ENCODE measurements at places on chromosomes 12 and 14.
A peak's percentile ranks its signal among the peaks of the same experiment; 100 is the strongest.

DNA sequence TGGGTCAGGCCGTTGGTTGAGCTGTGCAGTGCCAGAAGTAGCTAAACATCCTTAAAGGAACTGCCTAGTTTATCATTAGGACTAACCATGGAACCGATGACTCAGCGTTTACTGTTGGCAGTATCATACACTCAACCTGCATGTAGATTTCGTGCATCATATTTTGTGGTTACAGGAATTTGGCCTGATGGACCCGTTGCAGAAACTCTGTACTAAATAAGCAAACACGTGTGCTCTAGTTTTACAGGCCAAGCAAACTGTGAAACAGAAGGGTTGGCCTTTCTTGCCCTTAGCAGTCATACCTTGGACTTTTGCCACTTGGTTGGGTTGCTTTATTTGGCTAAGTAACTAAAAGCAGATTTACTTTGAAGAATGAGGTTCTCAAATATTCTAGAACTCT, 35.6 kb downstream of the DGLUCY start:
- no peak for DNase-seq

DNA sequence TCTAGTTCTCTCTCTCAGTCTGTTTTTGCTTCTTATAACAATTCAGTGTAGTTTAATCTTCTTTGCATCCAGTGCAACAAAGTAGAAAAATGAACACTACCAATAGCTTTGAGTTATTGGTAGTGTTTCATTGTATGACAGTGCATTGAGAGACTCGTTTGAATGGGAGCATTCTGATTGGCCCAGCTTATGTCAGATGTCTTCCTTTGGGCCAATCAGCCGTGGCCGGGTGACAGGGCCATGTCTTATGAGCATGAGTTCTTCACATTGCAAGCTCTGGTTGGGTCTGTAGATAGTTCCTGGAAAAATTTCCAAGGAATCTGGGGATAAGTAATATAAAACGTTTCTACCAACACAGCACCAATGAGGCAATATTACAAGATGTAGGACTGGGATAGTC, 36.5 kb downstream of the GYS2 start:
- no peak for DNase-seq

GRCh38 chr12:66331016-66331415, 28.7 kb downstream of the HELB start:
- no peak for DNase-seq

DNA sequence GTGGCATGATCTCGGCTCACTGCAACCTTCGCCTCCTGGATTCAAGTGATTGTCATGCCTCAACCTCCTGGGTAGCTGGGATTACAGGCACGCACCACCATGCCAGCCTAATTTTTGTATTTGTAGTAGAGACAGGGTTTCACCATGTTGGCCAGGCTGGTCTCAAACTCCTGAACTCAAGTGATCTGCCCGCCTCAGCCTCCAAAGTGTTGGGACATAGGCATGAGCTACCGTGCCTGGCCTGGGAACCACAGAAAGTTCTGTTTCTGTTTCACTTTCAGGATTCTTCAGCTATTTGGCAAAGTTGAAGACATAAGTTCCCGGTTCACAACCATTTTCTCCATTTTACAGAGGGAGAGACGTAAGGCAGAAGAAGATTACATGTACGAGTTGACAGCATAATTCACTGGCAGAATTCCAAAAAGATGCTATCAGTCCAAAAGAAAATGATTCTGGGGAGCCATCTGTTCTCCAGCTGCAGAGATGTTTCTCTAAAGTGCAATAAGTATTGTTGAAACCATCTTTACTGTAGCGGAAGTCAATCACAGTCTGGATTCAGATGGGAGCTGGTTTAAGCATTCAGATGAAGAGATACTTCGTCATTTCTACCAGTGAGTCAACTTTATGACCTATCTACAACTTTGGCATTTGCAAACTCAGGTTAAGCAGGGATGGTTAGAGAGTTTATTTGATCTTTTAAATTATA, 8.1 kb upstream of the RNF34 start:
- DNase-seq, result peak; percentile 2

- no peak for DNase-seq
These were observed 116.5 kb downstream of the METTL25 start for GRCh38 chr12:82474798-82475184.

GRCh38 chr12:66279123-66279712, 23.1 kb upstream of the HELB start:
- peak; percentile 50 for DNase-seq

- no peak for DNase-seq
These were observed 11.9 kb downstream of the STYX start for GRCh38 chr14:52741865-52742264.

DNA sequence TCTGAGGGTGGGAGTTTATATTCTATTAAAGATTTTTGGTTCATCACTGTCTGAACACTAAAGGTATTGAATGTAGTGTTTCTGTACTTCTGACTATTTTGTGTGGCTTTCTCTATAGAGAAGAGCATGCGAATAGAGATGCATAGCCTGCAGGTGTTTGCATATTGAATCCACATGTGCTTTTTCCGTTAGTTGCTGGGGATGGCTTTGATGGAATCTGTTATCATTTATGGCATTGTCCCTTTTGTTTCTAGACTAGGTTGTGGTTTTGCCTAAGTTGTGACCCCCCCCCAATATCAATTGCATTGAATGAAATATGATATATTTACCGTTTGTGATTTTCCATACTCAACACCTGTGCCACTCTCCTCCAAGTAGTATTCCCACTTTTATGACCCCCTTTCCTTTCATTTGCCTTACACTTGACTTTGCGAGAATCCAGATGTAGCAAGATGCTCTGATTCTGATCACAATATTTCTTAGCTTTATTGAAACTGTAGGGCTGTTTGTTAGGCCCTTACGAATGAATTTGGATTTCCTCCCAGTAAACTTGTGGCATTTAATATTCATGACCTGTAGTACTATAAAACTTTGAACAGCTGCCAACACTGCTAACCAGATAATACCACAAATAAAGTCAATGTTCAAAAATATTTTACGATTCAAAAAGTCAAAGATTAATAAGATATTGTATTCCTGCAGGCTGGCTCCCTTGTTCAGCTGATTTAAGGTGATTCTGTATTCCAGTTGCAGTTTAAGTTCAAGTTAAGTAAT, 176.4 kb downstream of the TMTC2 start:
- no peak for DNase-seq

GRCh38 chr14:84785996-84786395, 743.9 kb upstream of the FLRT2 start:
- DNase-seq, result no peak

GRCh38 chr12:3152892-3153291, 75.7 kb downstream of the TSPAN9 start:
- no peak for DNase-seq

- no peak for DNase-seq
These were observed 55.2 kb downstream of the WDR20 start for GRCh38 chr14:102194856-102195255.

DNA sequence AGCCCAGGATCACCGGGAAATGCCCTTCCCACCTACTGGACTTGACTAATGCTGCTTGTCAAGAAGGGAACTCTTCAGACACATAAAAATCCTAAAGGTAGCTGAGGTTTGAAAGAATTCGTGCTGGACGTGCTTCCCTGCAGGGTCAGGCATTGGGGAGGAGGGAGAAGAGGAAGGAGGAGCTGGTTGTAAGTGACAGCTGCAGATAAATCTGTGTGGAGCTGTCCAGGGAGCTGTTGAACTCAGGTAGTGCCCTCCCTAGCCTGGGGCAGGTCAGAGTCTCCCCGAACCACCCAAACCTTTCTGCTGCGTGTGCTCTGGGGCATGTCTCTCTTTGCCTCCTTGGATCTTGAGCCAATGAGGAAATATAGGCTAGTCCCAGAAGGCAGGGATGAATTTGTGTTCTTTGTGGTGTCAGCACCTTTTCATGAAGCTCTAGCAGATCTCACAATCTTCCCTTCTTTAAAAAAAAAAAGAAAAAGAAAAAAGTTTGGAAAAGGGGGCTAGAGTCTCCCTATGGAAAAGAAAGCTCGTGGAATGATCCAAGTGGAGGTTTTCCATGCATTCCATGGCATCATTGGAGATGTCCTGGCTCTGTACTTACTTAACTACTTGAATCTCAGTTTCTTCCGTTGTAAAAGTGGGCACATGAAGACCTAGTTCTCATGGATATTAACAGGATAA, 23.6 kb upstream of the FOS start:
- no peak for DNase-seq

DNA sequence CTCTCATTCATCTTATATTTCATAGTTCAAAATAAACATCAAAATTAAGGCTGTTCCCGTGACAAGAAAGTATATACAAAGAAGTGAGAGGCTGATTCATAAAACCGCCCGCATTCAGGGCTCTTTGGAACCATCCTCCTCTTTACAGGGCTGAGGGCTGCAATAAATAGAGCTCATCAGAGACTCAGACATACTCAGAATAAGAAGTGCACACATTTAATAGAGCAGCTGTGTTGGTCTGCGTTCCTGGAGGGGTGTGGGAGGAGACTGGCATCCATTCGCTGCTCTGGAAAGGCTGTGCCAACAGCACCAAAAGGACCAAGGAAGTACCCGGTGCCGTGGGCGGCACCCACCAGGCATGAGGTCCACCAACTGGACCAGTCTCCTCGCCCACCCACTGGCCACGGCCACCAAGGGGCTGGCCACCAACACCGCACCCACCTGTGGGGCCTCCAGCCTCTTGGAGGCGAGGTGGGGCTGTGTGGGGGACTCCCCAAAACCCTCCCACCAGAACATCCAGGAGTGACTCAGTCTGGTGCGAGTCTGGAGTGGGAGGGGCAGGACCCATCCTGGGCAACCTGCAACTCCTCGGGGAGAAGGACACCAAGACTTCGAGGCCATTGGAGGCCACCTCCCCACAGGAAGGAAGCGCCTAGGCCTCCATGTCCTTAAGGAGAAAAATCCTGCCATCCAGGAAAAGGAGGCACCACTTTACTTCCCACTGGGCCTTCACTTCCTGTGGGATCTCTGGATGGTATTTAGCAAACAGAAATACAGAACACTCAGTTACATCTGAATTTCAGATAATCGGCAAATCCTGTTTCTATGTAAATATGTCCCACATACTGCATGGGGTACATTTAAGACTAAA, 32.7 kb downstream of the VCPKMT start:
- peak; percentile 39 for DNase-seq

DNA sequence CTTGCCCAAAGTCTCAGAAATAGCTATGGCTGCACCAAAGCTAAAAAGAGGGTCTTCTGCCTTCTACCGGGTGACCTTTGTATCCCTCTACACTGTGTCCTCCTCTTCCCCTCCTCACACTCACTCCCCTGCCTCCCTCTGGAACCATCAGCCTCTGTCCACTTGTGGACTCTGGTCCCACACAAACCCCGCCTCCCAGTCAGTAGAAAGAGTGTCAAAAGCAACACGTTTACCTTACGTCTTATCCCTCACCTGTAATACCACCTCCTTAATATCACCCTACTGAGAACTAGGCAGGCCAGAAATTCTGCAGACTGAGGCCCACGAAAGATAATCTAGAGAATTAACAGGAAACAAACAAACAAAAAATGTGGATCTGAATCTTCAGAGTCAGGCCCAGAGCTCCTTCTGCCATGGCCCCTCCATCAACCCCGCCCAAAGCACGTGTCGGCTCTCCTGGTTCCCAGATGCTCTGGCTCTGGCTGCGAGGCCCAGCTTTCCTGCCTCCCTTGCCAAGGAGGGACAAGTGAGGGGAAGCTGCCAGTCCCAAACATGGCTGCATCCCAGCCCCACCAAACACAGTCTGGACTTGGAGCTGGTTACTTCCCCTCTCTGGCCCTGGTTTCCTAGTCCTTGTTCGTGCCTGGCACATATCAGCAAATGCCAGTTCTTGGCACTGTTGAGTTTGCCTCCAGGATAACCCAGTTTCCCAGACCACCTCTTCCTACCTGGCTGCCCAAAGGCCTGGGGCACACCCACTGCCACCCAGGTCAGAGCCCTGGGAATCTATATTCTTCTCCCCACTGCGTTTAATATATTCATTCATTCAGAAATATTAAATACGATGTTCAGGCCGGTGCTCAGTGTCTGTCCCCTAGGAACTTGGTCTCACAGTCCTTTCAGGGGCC, 2.7 kb downstream of the ACTN1 start:
- no peak for DNase-seq

DNA sequence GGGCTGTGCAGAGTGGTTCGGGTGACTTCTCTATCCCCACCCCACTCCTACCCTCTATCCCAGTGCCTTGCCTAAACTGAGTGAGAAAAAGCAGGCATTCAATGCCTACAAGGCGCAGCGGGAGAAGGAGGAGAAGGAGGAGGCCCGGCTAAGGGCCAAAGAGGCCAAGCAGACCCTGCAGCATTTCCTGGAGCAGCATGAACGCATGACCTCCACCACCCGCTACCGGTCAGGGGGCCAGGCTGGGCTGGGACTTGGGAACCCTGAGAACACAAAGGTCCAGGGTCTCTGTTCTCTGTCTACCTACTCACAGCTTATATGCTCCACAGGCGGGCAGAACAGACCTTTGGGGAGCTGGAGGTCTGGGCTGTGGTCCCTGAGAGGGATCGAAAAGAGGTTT, 11.7 kb downstream of the PRPF40B start:
- DNase-seq, result no peak

- no peak for DNase-seq
These were observed 15.2 kb downstream of the PITPNM2 start for GRCh38 chr12:123135688-123136087.

GRCh38 chr14:89470401-89470800, 53.4 kb upstream of the FOXN3 start:
- no peak for DNase-seq

GRCh38 chr14:86707071-86707470, 1177.1 kb downstream of the FLRT2 start:
- DNase-seq, result no peak

GRCh38 chr12:58496411-58497190, 423.7 kb downstream of the LRIG3 start:
- DNase-seq, result no peak

DNA sequence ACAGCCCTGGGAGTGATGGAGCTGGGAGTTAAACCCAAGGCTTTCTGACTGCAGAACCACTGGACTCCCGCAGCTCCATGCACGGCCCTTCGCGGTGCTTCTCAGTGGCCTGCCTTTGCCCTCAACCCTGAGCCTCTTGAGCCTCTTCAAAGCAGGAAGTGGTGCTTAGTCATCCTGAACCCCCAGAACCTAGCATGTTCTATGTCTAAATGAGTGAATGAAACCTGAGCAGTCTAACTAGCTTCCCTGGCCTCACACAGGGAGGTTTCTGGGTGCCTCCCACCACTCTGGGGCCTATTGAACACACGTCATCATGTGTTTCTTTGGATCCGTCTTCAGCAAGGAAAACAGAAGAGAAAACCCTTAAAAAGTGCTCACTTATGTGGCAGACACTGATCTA, 117.9 kb upstream of the SFSWAP start:
- DNase-seq, result no peak

GRCh38 chr12:87618199-87618598, 411.0 kb downstream of the C12orf50 start:
- DNase-seq, result no peak
